CD8-positive, alpha-beta memory T cell (primary cell): ENCODE measurements at places on chromosomes 2 and 18.
A peak's percentile ranks its signal among the peaks of the same experiment; 100 is the strongest.

DNA sequence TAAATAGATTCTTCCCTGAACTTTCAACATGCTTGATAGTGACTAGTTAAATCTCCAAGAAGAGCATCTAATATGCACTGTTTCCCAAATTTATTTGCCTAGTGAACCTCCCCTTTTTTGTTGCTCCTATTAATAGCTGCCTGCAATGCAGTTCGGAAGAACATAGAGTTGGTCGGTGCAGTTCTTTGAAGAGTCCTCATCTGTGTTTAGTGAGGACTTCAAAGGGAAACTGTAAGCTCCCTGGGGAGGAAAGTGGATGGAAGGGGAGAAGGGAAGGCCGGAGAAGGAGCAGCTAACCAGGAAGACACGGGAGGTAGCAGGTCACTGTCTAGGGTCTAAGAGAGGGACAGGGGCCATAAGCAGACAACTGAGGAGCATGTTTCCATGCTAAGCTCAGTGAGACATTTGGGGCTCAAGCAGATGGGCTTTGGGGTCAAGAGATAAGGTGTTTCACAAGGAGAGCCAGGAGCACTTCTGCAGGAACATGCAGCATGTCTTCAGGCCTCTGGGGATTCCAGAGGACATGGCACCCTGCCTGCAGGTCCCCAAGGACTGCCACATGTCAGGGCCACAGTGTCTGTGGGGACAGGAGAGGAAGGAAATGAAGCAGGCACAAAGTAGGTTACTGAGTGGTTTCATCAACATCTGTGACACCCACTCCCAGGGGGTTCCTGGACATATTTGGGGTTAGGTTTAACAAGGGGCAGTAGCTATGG is 48.7 kb upstream of the ANXA4 start:
- peaks cover 88% of the 10 kb centered on the region for H3K4me1 ChIP-seq
- DNase-seq, result peak; percentile 39
- no peaks in the 10 kb centered on the region for H3K36me3 ChIP-seq
- peak overlapping the region; percentile 49 for H3K27ac ChIP-seq
- peak overlapping the region; percentile 42 for H3K4me3 ChIP-seq

GRCh38 chr18:71729611-71730010 is 814.5 kb downstream of the CBLN2 start:
- H3K27ac ChIP-seq, result no peak overlapping the region
- H3K27me3 ChIP-seq, result no peaks in the 10 kb centered on the region
- no peak for DNase-seq
- H3K4me1 ChIP-seq, result no peaks in the 10 kb centered on the region
- no peak overlapping the region for H3K4me3 ChIP-seq

GRCh38 chr2:226002438-226002837 is 602.9 kb downstream of the NYAP2 start:
- H3K27me3 ChIP-seq, result no peaks in the 10 kb centered on the region
- H3K4me1 ChIP-seq, result no peaks in the 10 kb centered on the region
- DNase-seq, result no peak

GRCh38 chr2:225999692-226000091 is 600.2 kb downstream of the NYAP2 start:
- H3K27me3 ChIP-seq, result no peaks in the 10 kb centered on the region
- no peak for DNase-seq
- H3K36me3 ChIP-seq, result no peaks in the 10 kb centered on the region

GRCh38 chr2:166148500-166149400 is 20.9 kb upstream of the SCN1A start:
- no peak overlapping the region for H3K27ac ChIP-seq
- no peak overlapping the region for H3K4me3 ChIP-seq
- DNase-seq, result no peak

- H3K4me1 ChIP-seq, result peaks cover 29% of the 10 kb centered on the region
- H3K27me3 ChIP-seq, result no peaks in the 10 kb centered on the region
- H3K27ac ChIP-seq, result peak overlapping the region; percentile 79
- H3K4me3 ChIP-seq, result peak overlapping the region; percentile 81
Observed at GRCh38 chr2:61536572-61537276, 1.4 kb downstream of the XPO1 start.

DNA sequence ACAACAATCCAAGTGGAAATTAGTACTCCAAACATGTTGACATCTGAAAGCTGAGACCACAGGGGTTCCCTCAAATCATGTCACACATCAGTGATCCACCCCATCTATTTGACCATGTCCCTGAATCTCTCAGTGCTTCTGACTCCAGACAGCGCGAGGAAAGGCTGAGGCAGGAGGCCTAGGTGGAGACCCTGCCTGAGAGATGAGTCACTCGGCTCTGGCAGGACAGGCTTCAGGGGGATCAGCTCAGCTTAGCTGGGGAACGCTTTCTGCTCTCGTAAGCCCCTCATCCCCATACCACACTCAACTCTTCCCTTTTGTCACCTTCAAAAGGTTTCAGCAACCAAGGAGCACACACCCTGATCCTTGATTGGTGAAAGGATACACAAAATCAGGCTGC is 5.8 kb upstream of the FAM228A start:
- no peak overlapping the region for H3K4me3 ChIP-seq
- no peak overlapping the region for H3K27ac ChIP-seq
- no peaks in the 10 kb centered on the region for H3K27me3 ChIP-seq
- no peaks in the 10 kb centered on the region for H3K4me1 ChIP-seq
- no peak for DNase-seq

DNA sequence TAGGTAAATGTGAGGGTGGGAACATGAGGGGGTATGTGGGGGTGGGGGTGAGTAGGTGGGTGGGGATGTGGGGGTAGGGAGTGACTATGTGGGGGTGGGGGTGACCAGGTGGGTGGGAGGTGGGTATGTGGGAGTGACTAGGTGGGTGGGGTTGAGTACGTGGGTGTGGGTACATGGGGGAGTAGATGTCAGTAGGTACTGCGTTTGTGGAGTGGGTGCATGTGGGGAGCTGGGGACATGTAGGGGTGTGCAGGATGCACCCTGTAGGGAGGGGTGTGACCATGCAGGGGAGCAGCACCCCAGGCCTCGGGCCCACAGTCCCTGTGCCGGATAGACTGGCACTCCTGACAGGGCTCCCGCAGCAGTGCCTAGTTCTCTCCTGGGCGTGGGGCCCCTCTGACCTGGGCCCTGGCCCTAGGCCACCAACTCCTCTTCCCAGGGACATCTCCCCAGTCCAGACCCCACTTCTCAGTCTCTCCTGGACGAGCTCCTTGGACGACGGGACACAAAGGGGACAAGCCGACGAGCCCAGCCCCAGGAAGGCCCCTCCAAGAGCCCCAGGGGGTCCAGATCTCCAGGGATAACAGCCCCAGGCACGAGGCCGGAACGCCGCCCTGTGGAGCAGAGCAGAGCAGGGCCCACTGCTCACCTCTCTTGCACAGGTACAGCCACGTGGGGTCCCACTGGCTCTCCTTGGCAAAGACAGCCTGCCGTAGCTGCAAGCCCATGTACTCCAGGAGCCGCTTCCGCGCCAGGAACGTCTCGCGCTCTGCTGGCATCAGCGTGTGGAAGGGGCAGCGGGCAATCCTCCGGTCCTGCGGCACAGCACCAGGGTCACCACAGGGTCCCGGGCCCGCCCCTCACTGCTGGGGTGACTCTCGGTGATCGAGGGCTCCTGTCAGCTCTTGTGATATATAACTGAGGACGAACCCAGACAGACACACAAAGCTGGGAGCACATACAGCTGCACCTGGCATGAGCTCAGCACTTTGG is 58.2 kb downstream of the ANKMY1 start:
- H3K4me1 ChIP-seq, result no peaks in the 10 kb centered on the region
- no peak for DNase-seq
- no peak overlapping the region for H3K4me3 ChIP-seq
- no peaks in the 10 kb centered on the region for H3K36me3 ChIP-seq

DNA sequence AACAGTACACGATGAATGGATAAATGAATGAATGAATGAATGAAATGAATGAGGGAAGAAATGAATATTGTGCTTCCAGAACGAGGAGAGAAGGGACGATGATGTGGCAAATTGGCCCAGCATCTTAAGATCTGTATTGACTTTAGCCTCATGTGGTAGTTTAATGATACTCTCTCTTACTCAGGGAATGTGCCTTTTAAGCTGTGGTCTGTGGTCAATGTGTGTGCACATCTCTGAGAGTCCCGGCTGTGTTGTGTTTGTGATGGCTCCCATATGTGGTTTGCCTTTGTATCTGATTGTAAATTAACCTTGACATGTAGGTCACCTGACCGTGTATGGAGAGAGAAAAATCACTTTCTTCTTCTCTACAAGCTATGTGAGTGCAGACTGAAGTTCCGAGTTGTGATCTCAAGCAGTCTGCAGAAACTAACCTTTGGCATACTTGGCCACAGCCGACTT is 91.2 kb downstream of the NEDD4L start:
- no peak overlapping the region for H3K4me3 ChIP-seq
- DNase-seq, result no peak
- no peaks in the 10 kb centered on the region for H3K36me3 ChIP-seq
- H3K27ac ChIP-seq, result no peak overlapping the region
- no peaks in the 10 kb centered on the region for H3K27me3 ChIP-seq

DNA sequence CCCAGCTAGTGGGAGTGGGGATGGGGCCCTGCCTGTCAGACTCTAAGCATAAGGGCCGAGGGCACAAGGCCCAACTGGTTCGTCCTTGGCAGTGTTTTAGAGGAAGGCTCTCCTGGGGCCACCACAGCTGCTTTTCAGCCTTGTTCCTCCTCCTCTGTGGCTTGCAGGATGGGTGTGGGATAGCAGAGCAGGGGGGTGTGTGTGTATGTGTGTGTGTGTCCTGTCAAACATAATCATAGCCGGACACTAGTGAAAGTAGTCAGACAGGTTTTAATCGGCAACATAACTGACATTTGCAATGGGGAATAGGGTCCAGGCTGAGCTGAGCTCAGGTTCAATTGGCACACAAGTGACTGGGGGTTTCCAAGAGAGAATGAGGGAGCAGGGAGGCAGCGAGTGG is 114.2 kb downstream of the SEPTIN10 start:
- no peak overlapping the region for H3K27ac ChIP-seq
- DNase-seq, result no peak
- H3K4me1 ChIP-seq, result no peaks in the 10 kb centered on the region

GRCh38 chr2:101623031-101623521 is 74.4 kb upstream of the MAP4K4 start:
- peaks cover 15% of the 10 kb centered on the region for H3K4me1 ChIP-seq
- DNase-seq, result no peak
- no peaks in the 10 kb centered on the region for H3K27me3 ChIP-seq
- peak overlapping the region; percentile 3 for H3K4me3 ChIP-seq

- no peaks in the 10 kb centered on the region for H3K27me3 ChIP-seq
- H3K4me1 ChIP-seq, result no peaks in the 10 kb centered on the region
- no peak for DNase-seq
- no peak overlapping the region for H3K4me3 ChIP-seq
- H3K36me3 ChIP-seq, result no peaks in the 10 kb centered on the region
Observed at GRCh38 chr2:240811346-240812300, 8.4 kb downstream of the KIF1A start.

DNA sequence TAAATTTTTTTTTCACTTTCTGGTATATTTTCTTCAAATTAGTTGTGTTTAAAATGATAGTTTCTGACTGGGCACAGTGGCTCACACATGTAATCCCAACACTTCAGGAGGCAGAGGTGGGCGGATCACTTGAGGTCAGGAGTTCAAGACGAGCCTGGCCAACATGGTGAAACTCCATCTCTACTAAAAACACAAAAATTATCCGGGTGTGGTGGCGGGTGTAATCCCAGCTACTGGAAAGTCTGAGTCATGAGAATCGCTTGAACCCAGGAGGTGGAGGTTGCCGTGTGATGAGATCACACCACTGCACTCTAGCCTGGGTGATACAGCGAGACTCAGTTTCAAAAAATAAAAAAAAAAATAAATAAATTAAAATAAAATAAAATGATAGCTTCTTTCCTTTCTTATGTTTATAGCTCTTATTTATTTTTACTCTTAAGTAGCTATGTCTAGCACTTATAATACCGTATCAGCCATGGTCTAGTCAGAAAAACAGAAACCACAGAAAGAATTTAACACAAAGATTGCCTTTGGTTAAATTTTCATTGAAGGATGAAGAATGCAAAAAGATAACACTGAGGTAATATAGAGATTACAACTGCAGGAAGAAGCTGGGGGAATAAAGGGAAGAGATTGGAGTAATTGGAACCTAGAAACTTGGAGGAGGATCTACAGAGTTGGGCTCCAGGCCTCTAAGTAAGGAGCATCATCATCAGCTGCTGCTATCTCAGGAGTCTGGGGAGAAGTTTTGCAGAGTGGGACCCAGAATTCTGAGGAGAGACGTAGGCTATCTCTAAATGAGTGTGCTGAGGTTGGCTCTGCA is 54.7 kb upstream of the MBOAT2 start:
- no peak overlapping the region for H3K4me3 ChIP-seq
- H3K36me3 ChIP-seq, result no peaks in the 10 kb centered on the region
- H3K27ac ChIP-seq, result no peak overlapping the region
- peaks cover 5% of the 10 kb centered on the region for H3K4me1 ChIP-seq
- DNase-seq, result no peak

- H3K27ac ChIP-seq, result no peak overlapping the region
- peaks cover 4% of the 10 kb centered on the region for H3K27me3 ChIP-seq
- H3K36me3 ChIP-seq, result no peaks in the 10 kb centered on the region
Observed at GRCh38 chr2:241217320-241218031, 29.0 kb downstream of the ANO7 start.

GRCh38 chr2:222627764-222628163 is 28.1 kb downstream of the FARSB start:
- no peak overlapping the region for H3K4me3 ChIP-seq
- H3K27ac ChIP-seq, result no peak overlapping the region
- H3K27me3 ChIP-seq, result no peaks in the 10 kb centered on the region
- H3K4me1 ChIP-seq, result no peaks in the 10 kb centered on the region
- H3K36me3 ChIP-seq, result peaks cover 64% of the 10 kb centered on the region

DNA sequence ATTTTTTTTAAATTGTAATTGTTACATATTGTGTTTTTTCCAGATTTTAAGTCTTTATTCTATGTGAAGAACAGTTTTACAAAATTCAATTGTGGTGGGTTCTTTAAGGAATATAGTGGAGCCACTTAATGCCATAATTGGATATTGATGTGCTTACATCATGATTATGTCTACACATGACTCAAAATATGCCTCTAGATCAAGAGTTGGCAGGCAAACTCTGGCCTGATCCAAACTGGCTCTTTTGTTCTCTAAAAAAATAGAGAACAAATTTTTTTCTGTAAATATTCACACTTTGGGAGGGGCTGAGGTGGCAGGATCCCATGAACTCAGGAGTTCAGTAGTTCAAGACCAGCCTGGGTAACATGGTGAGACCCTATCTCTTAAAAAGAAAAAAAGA is 8.3 kb downstream of the EHBP1 start:
- peaks cover 4% of the 10 kb centered on the region for H3K4me1 ChIP-seq
- DNase-seq, result no peak
- no peaks in the 10 kb centered on the region for H3K27me3 ChIP-seq
- H3K36me3 ChIP-seq, result no peaks in the 10 kb centered on the region
- H3K27ac ChIP-seq, result no peak overlapping the region

- peaks cover 22% of the 10 kb centered on the region for H3K4me1 ChIP-seq
- H3K27ac ChIP-seq, result no peak overlapping the region
- H3K27me3 ChIP-seq, result no peaks in the 10 kb centered on the region
- H3K36me3 ChIP-seq, result no peaks in the 10 kb centered on the region
Observed at GRCh38 chr2:160650196-160651118, 156.8 kb upstream of the RBMS1 start.
